ENCODE measurements at places on chromosomes 5 and 9. TPM values are rescaled to one million over a fixed set of nuclear protein-coding genes. Genes with fewer than 3 reads are reported as not detected.

DNA sequence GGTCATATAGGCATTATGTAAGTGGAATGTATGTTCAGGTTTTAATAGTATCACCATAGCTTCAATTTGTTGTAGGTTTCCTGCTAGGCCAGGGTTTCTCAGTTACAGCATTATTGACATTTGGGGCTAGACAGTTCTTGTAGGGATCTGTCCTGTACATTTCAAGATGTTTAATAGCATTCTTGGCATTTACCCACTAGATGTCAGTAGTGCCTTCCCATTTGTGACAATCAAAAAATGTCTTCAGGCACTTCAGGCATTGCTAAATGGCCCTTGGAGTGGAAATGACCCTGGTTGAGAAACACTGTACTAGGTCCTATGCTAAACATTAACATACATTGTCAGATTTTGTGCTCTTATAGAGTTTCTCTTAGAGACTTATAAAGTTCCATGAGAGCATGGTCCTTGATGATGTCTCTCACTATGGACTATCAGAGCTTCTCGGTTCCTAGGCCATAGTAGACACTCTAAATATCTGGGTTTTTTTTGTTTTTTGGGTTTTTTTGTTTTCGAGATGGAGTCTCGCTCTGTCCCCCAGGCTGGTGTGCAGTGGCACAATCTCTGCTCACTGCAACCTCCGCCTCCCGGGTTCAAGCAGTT, 1.4 kb downstream of the KIF20A start:
- no peak for DNase-seq

DNA sequence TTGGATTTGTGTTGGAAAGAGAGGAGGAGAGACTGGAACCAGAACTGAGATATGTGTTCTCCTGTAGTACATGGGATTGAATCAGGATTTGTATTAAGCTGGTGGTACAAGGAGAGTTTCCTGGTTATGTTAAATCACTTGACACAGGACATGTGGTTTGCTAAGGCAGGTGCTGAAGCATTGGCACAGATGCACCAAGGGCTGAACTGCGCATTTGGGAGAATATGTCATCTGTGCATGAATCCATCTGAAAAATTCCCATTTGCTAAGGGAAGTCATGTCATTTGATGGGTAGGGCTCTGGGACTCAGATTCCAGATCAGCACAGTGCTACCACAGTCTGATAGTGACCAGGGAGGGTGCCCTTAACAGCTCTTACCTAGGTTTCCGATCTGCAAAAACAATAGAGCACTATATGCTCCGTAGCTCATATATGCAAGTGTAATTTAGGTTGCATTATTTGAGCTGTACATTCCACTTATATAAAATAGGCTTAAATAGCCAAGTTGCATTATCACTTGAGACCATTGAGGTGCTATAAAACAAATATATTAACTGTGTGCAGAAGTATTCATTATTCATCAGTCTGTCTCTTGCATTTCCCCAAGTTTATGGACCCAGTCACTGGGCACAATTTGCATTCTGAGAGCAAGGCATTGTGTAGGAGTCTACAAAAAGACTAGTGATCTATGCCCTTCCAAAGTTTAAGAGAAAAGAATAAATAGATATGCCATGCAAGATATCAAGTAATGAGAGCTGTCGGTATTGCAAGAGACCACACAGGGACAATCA, 55.2 kb downstream of the ADAMTS16 start:
- no peak for DNase-seq

DNA sequence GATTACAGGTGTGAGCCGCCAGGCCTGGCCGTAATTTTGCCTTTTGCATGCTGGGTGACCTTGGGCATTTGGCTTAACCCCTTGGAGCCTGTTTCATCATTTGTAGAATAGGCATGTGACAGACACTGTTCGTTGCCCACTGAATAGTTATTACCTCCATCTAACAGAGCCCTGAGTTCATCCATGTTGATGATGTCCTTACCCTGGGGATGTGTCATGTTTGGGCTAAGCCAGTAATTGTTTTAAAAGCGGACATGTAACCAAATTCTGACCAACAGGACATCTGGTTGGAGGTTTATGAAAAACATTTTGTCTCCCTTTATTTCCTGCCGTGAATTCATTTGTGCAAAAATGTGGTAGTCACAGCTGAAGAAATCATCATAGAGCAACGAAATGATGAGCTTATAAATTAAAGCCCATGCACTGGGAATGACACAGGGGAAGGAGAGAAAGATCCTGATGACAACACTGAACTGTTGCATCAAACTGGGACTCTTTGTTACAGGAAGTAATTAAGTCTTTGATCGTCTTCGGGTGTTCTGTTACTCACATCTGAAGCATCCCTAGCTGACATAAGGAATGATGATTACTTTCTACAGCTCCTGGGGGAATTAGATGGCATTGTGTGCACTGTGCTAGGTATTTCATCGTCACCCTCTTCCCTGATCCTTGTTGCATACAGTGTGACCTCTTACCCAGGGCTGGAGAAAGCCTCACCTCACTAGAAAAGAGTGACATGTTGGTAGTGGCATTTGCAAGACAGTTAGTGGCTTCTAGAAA, 117.8 kb downstream of the FGF18 start:
- DNase-seq, result no peak

DNA sequence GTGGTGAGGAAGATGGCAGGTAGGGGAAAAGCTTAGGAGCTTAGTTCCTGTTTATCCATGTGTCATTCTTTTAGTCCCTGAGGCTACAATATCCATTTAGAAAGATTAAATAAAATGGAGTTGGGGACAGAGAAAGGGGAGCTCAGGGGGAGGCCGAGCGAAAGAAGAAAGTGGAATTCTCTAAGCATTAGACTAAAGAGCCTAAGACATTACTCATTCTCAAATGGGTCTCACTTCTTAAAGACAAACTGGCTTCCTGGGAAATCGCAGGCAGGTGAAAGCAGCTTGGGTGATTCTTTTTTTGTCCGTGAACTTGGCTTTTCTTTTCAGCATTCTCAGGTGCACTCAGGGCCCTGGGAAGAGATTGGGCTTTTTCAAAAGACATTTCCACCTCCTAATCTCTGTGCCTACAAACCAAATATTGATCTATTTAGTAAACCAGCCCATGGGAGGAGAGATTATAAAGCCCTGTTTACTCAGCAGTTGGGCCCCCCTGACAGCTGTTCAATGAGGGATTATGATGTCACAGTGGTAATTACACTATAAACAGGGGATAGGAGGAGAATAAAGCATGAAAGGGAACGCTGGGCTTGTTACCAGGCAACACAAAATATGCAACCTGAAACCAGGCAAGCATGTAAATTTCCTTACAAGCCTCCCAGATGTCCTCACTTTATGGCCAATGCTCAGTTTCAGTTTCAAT, 584.0 kb downstream of the ACTL7B start:
- no peak for DNase-seq

DNA sequence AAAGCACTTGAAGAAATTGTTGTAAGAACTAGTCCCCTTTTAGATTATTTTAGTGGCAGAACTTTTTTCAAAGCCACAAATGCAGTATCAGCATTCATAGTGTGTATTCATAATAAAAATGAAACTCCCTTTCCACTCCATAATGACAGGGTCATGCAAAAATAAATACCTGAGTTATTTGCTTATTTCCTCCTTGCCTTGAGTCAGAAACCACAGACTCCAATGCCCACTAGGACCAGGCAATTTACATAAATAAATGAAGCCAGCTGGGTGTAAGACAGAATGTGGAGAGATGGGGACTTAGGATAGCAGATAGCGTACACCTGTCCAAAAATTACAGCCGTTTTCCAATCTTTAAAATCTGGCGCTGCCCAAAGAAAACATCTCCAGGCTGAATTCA, 417.8 kb downstream of the TMEM161B start:
- no peak for DNase-seq

GRCh38 chr5:88824892-88825583, 57.9 kb downstream of the MEF2C start:
- no peak for DNase-seq

GRCh38 chr5:79685627-79686026, 4.0 kb upstream of the CMYA5 start:
- no peak for DNase-seq

DNA sequence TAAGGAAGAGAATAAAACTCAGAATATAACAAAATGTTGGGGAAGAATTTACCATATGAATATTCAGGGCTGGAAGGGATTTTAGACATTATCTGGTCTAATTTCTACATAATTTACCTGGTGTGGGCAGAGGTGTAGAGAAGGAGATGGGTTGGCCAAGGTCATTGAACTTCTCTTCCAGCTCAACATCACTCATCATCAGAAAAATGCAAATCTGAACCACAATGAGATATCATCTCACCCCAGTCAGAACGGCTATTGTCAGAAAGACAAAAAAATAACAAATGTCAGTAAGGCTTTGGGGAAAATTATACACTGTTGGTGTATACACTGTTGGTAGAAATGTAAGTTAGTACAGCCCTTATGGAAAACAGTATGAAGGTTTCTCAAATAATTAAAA, 121.7 kb downstream of the PTTG1 start:
- no peak for DNase-seq

DNA sequence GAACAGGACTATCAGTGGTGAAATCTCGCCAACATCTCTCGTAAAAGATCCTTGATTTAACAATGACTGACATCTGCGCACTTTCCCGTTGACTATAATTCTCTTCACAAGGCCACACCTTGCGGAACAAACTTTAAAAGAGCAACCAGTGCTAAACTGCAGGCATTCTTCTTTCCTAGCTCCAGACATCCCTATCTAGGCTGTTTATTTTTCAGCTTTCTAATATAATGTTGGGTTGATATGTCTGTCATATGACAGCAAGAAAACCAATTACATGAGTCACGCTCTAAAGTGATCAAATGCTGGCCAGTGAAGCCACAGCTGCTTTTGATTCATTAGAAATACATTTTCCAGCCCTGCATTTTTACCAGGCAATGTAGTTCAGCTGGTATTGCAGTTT, 162.5 kb downstream of the ELAVL2 start:
- no peak for DNase-seq

GRCh38 chr9:3478549-3478953, 47.2 kb downstream of the RFX3 start:
- no peak for DNase-seq

DNA sequence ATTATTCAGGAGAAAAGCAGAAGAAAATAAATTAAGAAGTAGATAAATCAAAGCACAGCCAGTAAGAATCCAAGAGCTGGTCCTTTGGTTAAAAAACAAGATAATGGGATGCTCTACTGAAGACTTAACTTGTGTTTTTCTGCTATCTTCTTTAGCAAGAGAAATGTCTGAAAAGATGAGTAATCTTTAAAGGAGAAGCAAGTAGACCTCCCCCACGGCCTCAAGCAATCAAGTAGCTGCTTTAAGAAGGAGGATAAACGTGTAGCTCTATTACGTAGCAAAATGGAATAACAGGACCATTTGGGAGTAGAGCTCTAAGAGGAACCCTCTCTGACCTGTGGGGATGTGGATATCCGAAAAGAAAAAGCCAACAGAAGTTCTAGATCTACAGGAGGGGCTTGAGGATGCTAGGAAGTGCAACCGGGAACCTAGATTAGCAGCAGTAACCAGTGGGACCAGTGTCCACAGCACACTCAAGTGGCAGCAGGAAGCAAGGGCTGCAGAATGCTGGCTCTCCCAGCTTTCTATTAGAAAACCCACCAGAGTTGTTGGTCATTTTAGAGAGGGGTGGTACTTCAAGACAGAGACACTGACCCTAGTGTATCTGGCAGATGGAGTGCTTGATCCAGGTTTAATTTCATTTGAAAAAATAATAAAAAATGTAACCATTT, 185.4 kb downstream of the GABBR2 start:
- DNase-seq, result no peak

DNA sequence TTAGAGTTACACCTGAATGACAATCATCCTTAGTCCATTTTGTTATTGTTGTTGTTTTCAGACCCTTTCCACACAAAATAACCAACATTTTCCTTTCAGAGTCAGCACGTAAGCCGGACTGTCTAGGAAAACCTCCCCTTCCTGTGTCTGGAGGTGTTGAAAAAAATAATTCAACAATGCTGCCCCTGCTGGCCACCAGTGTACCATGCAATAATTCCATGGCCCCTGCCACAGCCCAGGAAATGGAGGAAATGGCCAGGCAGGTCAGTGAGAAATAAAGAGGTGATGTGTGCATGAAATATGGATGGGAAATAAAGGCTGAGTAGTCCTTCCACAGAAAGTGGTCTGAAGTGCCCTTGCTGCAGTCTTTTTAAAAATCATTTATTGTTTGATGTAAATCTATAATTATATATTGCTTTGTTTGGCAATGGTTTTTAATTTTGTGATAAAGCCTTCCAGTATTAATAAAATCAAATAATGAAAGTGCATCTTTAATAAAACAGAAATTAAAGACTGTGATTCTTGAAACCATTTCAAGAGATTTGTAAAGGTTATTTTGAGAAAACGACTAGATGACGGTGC, 152.8 kb upstream of the PAPPA start:
- DNase-seq, result no peak

GRCh38 chr5:142686210-142686734, 382 bp upstream of the FGF1 start:
- DNase-seq, result no peak

ZDHHC11B gene
- 4.6 TPM for total RNA-seq

SMIM33 gene
- 2.8 TPM for total RNA-seq

FOXD4L4 gene
- total RNA-seq, result 0.27 TPM

BTNL8 gene
- 82.2 TPM for total RNA-seq

Data from mucosa of descending colon (tissue), 3 donors.